ENCODE measurements at places on chromosomes 13 and 19. TPM values are rescaled to one million over a fixed set of nuclear protein-coding genes. Genes with fewer than 3 reads are reported as not detected.

The RANBP3 gene
- total RNA-seq: 38.9 TPM

The SERTAD1 gene
- total RNA-seq: 2.1 TPM

The KBTBD7 gene
- 23.5 TPM for total RNA-seq

The RFPL4AL1 gene
- total RNA-seq: not detected

The GJA3 gene
- 0.27 TPM for total RNA-seq

The ZNF776 gene
- 48.5 TPM for total RNA-seq

The NAPSA gene
- 0.36 TPM for total RNA-seq

The ATP4A gene
- not detected for total RNA-seq

The UBE2L5 gene
- 0.64 TPM for total RNA-seq

The NPAS1 gene
- total RNA-seq: 0.36 TPM

The RPS5 gene
- total RNA-seq: 920 TPM

The PSG2 gene
- total RNA-seq: not detected

The SLC25A15 gene
- 16.3 TPM for total RNA-seq

The MEIOSIN gene
- total RNA-seq: not detected

The ZNF414 gene
- total RNA-seq: 5.0 TPM

The APLP1 gene
- 97.6 TPM for total RNA-seq

The NLRP11 gene
- 0.27 TPM for total RNA-seq

The GAPDHS gene
- not detected for total RNA-seq

The LMTK3 gene
- 7.0 TPM for total RNA-seq

The NTF4 gene
- total RNA-seq: not detected

The PGLYRP1 gene
- total RNA-seq: not detected

The SNRNP70 gene
- 234 TPM for total RNA-seq

The ZNF562 gene
- 59.4 TPM for total RNA-seq

The DBP gene
- total RNA-seq: 3.2 TPM

The ZNF564 gene
- 25.8 TPM for total RNA-seq

The LYL1 gene
- 3.1 TPM for total RNA-seq

All from cerebellum (tissue), 4 donors.